ENCODE measurements at places on chromosomes 16 and 17.

- peak; percentile 48 for DNase-seq
These were observed 58.6 kb downstream of the EMP2 start for GRCh38 chr16:10521681-10522274.

DNA sequence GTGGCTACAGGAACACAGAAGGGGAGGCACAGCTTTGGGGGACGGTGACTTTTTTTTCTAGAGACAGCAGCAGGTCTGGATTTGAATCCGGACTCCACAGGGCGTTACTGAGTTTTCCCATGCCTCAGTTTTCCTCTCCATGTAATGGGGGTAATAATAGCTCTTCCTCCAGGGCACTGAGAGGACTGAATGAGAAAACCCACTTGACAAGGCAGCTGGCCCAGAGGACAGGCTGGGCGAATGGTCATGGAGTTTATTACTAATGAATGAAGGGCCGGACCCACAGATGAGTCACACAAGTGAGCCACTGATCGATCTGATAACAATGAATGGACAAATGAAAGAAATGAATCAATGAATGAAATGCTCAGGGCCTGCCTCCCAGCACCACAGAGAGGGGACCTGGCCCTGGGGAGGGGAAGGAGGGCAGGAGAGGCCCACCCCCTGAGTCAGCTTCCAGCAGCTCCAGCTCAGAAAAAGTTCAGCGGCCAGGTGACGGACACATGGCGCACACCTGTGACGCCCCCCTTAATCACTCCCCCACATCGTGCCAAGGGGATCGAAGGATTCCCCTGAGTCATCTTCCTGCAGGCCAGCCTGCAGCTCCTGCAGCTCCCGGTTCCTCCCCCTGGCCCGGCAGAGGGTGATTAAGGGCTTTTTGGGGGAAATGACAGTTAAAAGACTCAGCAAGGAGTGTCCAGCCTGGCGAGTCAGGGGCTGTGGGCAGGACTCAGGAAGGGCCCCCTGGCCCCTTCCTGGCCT is 54.3 kb downstream of the SOCS1 start:
- no peak for DNase-seq

- DNase-seq, result no peak
These were observed 35.2 kb downstream of the CIBAR2 start for GRCh38 chr16:85077039-85077438.

DNA sequence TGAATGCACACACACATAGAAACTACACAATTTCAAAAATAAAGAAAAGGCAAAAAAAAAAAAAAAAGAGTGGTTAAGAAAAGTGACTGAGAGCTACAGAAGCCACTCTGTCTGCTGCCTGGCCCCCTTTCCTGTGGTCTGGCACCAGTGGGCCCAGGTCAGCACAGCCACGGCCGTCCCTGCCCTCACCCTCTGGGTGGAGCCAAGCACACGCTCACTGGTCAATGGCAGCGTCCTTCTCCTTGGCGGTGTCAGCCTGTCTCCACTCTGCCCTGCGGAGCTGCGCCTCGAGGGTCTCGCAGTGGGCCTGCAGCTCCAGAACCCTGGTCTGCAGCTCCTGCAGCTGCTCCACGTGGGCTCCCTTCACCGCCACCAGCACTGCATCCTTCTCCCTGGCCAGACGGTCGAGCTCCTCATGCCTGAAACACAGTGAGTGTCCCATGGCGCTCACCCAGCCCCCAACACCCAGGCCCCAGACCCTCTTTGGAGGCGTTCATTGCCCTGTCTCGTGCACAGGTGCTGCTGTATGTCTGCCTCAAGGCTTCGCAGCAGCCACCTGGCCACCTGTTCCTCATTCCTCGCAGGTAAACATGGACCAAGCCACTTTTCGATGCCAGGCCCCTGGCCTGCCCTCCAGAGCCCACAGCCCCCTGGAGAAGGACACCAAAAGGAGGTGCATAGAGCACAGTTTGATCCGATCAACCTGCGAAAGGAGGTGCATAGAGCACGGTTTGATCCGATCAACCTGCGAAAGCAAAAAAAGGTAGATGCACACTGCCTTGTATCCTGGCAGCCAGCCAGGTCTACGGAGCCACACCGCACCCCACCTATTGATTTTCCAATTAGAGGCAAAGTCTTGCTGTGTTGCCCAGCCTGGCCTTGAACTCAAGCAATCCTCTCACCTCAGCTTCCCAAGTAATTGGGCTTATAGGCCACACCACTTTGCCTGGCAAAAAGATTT is 24.4 kb downstream of the CCDC57 start:
- no peak for DNase-seq

- no peak for DNase-seq
These were observed 216.1 kb downstream of the ENGASE start for GRCh38 chr17:79290726-79291125.

DNA sequence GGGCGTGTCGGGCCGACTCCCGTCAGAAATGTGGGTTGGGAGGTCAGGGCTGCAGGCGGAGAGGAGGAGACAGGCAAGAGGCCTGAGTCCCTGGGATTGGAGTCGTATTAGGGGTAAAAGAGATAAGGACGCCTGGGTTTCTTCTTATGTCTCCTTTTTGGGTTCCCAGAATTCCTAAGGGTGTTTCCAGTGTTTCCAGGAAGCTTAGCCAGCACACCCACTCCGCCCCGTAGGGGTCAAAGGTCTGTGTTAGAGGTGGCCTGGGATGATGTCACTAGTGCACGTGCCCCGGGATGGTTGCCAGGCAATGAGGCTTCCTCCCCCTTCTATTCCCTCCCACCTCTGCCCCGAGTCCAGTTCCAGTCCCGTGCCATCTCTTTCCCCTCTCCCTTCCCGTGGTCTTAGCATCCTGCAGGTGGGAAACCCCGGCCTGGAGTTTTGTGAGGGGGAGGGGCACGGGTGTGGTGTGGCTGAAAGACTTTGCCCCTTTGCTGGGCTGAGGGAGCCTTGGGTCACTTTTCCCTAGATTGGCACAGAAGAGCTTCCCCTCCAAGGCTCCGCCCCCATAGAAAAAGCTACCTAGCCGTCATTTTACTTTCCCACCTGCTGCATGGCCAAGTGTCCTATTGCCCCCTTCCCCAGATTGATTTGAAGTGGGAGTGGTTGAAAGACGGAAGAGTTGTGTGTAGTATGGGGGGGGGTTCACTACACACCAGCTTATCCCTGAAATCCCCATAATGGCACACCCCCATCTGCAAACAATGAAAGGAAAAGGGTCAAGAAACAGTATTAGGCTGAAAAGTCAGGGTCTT is 2.8 kb downstream of the KDM6B start:
- peak; percentile 78 for DNase-seq

- DNase-seq, result no peak
These were observed 9.1 kb downstream of the TSPOAP1 start for GRCh38 chr17:58319173-58320162.

GRCh38 chr16:1413684-1414531 is 596 bp downstream of the UNKL start:
- no peak for DNase-seq

DNA sequence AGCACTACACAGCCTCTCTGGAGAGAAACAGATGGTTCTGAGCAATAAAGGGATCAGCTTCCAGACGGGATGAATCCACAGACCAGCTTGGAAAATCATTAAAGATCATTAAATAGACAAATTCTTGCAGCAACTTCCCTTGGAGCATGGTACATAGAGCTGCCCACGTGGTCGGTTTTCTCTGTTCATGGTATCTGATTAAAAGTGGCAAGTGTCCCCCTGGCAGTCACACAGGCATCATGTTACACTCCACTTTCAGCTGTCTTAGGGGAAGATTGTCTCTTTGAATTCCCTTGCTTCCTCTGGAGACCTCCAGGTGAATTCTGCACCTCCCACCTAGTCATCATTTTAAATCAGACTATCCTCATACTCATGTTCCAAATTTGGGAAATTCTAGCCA is 92.2 kb upstream of the CACNG3 start:
- DNase-seq, result no peak

DNA sequence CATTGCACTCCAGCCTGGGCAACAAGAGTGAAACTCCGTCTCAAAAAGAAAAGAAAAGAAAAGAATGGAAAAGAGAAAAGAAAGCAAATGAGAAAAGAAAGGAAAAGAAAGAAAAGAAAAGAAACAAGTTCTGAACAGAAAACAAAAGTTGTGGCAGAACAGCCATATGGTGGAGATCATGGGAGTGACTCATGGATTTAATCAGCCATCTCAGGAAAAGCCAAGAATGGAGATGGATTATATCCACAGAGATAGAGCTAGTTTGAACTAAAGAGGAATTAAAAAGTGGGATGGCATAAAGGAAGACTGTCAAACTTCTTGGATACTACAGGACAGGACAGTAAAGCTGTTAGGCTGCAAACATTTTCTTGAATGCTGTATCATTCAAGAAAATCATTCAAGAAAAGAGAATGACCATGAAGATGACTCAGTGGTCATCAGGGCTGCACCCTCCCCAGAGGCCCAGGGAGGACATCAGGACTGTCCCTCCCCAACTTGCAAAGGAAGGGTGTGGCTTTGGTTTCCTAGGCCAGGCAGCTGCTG is 120.6 kb downstream of the USP22 start:
- no peak for DNase-seq

GRCh38 chr16:7344830-7345780 is 12.5 kb downstream of the RBFOX1 start:
- DNase-seq, result no peak

GRCh38 chr17:78401246-78401645 is 22.8 kb downstream of the PGS1 start:
- DNase-seq, result no peak

DNA sequence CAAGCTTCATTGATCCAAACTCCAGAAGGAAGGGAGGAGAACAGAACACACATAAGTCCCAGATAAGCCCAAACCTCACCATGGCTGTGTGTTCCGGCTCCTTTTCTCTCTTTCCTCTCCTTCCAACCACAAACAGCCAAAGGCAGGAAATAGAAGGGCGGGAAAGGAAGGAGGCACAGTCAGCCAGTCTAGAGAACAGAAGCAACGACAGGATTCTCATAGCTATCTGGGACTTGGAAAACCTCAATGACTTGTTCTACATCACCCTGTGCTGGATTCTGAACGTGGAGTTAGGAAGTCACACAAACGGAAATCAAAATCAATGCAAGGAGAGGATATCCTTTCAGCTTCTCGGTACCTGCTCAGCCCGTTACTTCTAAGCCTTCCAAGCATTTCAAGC is 9.0 kb downstream of the CRK start:
- DNase-seq, result no peak

DNA sequence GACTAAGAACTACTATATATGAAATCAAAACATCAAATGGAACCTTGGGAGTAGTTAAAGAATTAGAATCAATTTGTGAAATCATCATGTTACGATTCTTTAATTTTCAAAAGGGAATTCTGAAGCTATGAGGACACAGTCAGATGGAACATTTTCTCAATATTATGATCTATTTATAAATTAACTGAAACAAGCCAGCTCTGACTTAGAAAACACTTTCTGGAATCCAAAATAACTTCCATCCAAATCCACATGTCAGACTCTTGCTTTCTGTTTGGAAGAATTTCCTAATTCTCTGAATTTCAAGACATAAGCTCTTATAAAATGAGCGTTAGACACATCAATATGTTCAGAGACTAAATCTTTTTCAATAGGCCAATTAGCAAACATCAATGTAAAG is 737.7 kb upstream of the SOX9 start:
- DNase-seq, result no peak

- no peak for DNase-seq
These were observed 727 bp downstream of the RPL26 start for GRCh38 chr17:8382052-8382879.

DNA sequence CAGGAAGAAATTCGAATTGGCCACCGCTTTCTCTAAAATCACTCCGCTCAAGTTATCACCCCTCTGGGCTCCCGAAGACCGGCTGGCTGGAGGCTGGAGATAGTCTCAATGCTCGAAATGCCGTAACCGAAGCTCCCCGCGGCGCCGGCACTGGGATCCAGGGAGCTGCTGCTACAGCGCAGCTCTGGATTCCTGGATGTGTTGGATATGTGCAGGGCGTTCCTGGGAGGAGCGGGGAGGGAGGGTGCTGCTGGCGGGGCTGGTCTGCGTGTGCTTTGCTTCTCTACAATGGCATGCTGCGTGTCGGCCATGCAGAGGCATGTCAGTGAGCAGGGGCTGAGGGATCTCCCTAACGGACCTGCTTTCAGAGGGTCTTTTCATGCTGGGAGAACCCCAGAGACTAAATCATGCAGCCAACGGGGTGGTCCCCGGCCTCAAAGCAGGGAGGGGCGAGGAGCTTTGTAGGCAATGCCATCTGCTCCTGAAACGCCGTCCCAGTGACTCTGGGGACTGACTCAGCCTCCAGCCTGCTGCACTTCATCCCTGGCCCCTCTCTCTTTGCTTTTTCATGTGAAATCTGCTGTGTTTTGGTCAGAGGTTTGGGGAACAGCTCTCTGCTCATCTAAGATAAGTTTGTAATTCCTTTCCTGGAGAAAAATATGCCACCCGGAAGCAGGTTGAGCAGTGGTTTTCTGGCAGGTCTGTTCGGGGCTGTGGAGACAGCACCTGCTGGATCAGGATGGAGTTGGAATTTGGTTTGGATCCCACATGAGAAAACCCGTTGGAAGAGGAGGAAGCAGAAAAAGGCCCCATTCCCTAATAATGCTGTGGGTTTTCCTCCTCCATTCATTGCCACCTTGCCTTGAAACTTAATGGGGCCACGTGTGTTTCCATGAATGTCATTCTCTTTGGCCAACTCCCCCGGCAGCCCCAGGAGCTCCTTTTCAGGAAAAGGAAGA is 311.4 kb downstream of the SEC14L1 start:
- DNase-seq, result no peak

- DNase-seq, result no peak
These were observed 54.8 kb downstream of the SPECC1 start for GRCh38 chr17:20063665-20064648.

DNA sequence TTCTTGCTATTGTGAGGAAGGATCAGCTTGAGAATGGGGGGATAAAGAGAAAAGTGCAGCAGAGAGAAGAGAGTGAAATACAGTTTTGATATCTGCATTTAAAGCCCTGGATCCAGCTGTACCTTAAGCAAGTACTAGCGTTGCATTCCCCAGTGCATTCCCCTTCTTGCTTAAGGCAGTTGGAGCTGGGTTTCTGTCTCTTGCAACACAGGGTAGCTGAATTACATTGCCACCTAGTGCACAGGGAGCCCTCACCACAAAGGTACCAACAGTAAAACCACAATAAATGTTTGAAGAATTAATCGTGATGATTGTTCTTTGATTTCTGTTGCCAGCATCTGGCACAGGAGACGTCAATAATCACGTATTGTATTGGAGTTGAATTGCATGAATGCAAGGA is 588.7 kb downstream of the RBFOX1 start:
- no peak for DNase-seq
